ENCODE measurements at places on chromosomes 4 and X. TPM values are rescaled to one million over a fixed set of nuclear protein-coding genes. Genes with fewer than 3 reads are reported as not detected.

Gene THAP6
- total RNA-seq: 21.4 TPM

Gene UGT2B17
- 647 TPM for total RNA-seq

Gene GATA1
- total RNA-seq: not detected

Gene NAP1L5
- total RNA-seq: 1.2 TPM

Gene TCEAL6
- total RNA-seq: not detected

Gene SLC9A6
- 17.3 TPM for total RNA-seq

Gene CHIC2
- 19.2 TPM for total RNA-seq

Gene TENM3
- 0.18 TPM for total RNA-seq

Gene USP26
- not detected for total RNA-seq

Gene MEPE
- total RNA-seq: not detected

Gene DDX53
- total RNA-seq: not detected
